ENCODE measurements at places on chromosomes 3 and 15.
A peak's percentile ranks its signal among the peaks of the same experiment; 100 is the strongest.

DNA sequence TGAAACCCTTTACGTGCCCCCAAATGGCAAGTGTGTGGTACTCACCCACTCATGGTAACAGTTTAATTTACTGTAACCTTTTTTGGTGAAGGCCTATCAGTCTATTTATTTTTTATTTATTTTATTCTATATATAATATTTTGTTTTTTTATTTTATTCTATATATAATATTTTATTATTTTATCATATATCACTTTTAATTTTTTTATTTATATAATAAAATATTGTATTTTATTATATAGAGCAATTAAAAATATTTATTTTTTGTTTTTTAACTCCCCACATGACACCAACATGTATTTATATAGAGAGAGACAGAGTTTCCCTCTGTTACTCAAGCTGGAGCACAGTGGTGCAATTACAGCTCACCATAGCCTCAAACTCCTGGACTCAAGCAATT is 41.4 kb downstream of the SLC28A1 start:
- DNase-seq, result no peak

DNA sequence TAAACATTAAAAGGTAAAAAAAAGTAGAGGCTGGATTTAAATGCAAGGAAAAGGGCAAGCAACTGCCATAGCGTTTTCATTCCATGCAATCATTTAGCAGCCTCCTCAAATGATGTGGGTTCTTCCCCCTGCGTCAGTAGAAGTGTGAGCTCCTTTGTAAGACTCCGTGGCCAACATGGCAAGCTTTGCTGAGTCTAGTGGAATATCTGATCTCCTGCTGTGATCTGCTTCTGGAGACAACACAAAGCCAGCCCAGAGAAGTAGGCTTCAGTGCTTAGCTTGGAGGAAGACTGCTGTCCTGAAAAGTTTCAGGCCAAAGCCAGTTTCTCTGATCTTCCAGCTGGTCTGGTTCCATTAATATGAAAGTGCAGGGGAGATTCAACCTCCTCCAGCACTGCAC is 70.4 kb downstream of the ARPP21 start:
- no peak for DNase-seq

GRCh38 chr3:94462931-94463330 is 400.1 kb downstream of the NSUN3 start:
- DNase-seq, result no peak

DNA sequence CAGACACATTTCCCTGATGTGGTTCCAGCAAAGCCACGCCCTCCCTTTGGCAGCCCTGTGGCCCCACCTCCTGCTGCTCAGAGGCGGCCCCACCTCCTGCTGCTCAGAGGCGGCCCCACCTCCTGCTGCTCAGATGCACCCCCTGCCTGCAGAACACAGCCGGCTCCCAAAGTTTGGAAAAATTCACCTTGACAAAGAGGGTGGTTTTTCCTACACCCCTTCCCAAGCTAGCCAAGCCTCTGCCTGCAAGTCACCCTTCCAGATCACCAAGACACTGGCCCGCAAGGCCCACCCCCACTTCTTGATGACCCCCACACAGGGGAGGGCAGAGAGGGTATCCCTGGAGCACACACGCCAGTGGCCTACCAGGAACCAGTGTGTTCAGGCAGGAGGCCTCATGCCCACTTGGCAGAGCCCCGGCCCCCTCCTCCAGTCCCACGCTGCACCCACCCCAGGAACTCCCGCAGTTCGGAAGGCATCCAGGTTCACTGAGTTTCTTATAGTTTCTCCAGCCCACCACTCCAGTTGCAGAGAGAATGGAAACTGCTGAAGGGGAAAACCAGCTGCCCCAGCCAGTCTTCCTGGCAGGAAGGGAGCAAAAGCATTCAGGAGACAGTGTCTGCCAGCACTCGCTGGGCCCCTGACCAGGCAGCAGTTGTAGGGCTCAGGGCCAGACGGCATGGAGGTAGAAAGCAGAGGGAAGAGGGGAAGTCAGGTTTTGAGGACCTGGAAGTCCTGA is 2.3 kb upstream of the HAPLN3 start:
- DNase-seq, result peak; percentile 25

- DNase-seq, result no peak
Measured at GRCh38 chr15:33955945-33956344, 12.4 kb upstream of the CHRM5 start.

- DNase-seq, result no peak
Measured at GRCh38 chr15:31217566-31218270, 108.9 kb upstream of the KLF13 start.

- DNase-seq, result no peak
Measured at GRCh38 chr3:45365060-45365459, 23.3 kb upstream of the LARS2 start.

- DNase-seq, result no peak
Measured at GRCh38 chr3:122079524-122080206, 24.5 kb downstream of the CD86 start.

DNA sequence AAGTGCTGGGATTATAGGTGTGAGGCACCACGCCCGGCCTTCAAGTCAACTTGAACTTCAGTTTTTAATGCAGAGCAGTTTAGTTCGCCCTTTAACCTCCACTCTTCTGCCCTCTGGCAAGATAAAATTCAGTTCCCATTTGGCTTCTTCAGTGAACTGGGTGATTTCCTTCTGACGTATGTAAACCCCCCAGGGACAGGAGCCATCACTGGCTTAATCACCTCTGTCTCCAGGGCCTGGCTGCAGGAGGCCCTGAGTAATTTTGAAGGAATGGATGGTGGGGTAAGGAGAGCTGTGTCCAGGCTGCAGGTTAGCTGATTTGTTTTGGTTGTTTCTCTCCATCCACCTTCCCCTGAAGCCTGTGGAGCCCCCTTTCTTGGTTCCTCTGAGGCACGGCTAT is 11.9 kb downstream of the MCM2 start:
- no peak for DNase-seq

GRCh38 chr3:43319376-43319775 is 33.0 kb downstream of the SNRK start:
- no peak for DNase-seq

DNA sequence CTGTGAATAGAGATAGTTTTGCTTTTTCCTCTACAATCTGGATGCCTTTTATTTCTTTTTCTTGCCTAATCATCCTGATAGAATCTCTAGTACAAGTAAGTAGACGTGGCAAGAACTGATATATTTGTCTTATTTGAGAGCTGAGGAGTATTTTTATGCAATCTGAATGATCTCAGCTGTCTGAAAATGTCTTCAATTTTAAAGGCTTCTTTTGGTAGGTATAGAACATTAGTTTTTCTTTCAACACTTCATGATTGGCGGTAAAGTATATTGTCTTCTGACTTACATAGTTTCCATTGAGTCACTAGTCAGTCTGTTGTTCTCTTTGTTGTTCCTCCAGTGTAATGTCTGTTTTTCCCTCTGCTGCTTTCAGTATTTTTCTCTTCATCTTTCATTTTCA is 31.3 kb downstream of the MGA start:
- DNase-seq, result no peak

DNA sequence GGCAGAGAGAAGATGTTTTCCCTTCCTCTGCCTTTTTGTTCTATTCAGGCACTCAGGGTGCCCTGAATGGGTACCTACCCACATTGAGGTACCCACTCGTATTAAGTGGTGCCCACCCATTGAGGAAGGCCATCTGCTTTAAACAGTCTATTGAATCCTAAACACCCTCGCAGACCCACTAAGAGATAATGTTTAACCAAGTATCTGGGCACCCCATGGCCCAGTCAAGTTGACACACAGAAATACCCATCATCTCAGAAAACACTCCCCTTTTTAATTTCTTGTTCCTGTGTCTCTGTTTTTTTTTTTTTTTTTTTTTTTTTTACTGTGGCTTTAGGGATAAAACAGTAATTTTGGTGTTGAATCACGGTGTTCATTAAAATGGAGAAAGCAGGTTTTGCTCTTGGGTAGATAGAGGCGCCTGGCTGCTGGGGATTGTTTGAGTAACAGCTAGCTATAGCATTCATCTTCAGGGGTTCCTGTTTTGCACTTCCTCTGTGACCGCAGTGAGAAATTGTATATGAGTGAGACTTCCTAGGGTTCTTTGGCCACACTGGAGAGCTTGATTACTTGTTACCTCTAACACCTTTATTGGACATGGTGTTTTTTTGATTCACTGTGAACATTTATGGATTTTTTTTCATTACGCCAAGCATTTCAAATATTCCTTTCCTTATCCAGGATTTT is 259.1 kb downstream of the PTPRG start:
- no peak for DNase-seq

GRCh38 chr3:71926262-71926600 is 141.3 kb upstream of the PROK2 start:
- no peak for DNase-seq

GRCh38 chr15:37652646-37653417 is 281.6 kb upstream of the TMCO5A start:
- no peak for DNase-seq

DNA sequence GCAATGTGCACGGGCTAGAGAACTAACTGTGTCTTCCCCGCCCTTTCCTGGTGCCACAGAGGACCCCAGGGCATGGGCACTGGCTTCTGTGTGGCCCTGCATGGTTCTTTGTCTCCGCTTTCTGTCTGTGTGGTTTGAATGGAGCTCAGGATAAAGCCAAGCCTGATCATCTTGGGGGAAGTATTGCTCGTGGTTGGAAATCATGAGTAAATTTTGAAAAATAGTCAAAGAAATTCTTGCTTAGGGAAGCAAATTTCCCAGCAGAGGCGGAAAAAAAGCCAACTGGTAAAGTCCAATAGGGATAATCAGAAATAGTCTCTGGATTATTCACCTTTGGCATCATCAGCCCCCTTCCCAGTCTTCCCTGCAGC is 55.4 kb downstream of the MAGEF1 start:
- DNase-seq, result no peak

DNA sequence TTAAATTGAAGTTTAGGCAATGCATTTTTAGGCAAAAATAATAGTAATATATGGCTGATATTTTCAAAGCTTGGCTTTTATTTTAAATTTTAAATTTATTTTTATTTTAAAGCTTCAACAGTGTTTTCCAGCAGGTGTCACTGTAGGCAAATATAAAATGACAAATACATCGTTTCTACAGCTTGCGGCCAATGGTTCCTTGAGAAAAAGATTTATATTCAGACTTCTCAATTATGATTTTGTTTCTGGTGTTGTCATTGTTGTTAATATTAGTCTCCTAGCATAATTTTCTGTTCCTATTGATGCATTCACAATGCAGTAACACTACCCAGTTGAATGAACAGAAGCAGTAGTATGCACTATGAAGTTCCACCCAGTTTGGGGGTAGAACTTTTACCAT is 220.7 kb upstream of the DNAJC19 start:
- DNase-seq, result no peak

- DNase-seq, result no peak
Measured at GRCh38 chr3:127512256-127512655, 78.3 kb downstream of the TPRA1 start.

GRCh38 chr15:70494852-70495571 is 268.3 kb downstream of the UACA start:
- no peak for DNase-seq

DNA sequence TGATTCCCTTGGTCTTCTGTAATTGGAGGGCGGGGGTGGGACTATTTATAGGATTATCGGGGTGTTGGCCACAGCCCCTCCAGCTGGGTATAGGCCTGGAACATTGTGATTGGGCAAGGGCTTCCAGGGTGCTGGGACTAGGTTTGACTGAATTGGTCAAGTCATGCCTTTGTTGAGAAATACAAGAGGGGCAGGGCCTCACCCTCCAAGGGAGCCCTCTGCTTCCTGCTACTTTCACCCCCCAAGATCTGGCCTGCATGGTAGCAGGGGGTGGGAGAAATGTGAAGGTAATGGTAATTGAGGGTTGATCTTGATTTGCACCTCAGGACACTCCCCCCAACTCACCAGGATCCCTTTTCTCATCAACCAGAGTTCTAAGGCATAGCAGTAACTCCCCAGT is 25.2 kb downstream of the TRIM71 start:
- no peak for DNase-seq

DNA sequence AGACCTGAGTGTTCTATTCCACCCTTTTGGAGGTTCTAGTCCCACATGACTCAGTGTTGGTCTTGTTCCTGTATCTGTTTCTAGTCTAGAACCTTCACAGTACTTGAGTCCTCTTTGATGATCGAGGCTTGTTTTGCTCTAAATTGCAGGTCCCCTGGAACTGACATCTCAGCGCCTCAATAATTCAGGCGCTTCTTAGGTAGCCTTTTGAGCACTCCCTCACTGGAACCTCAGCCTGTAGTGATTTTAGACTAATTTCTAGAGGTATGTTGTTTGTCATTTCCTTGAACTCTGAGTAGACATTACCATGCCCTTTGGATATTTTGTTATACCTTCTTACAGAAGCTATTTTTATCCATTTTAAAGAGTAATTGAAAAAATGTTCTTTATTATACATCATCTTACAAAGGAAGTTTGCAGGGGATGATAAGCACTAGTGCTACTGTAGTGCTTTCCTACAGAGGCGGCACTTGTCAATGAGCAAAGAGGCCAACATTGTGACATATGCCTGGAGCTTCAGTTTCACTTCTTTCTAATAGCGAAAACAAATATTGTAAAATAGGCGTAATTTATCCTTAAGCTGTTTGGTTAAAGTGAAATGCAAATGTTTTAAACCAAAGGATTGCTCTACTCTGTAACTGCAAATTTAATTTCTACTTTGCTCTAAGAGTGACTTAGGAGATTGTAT is 75.7 kb downstream of the EFL1 start:
- DNase-seq, result no peak

- DNase-seq, result no peak
Measured at GRCh38 chr15:90884719-90885431, 571 bp downstream of the FES start.

DNA sequence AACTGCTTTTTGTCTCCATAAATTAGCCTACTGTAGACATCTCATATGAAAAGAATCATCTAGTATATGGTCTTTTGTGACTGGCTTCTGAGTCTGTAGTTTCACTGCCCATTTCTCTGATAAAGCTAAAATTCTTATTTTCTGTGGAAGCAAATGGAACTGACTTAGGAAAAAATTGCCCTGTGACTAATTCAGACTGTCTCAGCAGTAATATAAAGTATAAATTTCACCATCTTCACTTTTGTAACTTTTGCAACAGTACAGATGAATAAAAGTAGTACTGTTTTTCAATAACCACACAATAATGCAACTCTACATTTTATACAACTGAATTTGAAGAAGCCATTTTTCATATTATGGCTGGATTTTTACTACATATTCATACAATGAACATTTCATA is 104.1 kb downstream of the TBC1D5 start:
- no peak for DNase-seq

- DNase-seq, result no peak
Measured at GRCh38 chr3:10929978-10930665, 62.4 kb upstream of the SLC6A1 start.

DNA sequence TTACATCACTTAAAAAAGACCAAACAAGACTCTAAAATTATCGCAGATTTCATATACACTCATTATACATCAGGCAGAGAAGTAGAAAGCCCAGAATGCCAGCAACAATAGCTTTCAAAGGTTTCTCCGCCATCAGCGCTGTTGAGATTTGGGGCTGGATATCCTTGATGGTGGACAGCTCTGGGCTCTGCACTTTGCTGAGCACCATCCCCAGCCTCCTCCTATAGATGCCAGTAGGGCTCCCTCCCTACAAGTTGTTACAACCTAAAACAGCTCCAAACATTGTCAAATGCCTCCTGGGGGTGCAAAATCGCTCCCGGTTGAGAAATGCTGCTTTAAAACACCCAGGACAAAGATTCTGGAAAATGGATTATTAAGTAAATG is 73.5 kb downstream of the ATP10A start:
- DNase-seq, result no peak

GRCh38 chr3:192392986-192393385 is 334.4 kb downstream of the FGF12 start:
- DNase-seq, result no peak
